Right kidney (tissue), 9 donors: ENCODE measurements at places on chromosomes 11 and 22.

DNA sequence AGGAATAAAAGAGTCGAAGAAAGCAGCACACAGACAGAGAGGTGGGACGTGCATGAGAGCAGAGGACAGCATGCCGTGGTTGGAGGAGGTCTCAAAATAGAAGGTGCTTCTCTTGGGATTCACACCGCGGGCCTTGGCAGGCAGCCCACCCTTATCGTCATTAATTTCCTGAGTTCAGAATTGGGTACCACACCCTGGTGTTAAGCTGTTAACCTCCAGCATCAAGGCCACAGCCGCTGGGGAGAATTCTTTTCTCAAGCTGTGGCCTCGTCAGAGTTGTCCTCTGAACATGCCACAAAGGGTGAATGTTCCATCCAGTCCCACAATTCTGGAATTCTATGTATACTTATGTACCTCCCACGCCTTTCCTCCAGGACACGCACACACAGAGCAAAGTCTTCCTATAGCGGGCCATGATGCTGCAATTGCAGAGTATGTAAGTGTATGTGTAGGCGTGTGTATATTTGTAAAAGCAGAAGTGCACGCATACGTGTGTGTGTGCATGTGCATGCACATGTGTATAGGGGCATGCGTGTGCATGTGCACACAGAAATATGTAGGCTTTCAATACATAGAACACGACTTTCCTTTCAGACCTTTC is 39.0 kb downstream of the ADAMTS8 start:
- DNase-seq: no peak

DNA sequence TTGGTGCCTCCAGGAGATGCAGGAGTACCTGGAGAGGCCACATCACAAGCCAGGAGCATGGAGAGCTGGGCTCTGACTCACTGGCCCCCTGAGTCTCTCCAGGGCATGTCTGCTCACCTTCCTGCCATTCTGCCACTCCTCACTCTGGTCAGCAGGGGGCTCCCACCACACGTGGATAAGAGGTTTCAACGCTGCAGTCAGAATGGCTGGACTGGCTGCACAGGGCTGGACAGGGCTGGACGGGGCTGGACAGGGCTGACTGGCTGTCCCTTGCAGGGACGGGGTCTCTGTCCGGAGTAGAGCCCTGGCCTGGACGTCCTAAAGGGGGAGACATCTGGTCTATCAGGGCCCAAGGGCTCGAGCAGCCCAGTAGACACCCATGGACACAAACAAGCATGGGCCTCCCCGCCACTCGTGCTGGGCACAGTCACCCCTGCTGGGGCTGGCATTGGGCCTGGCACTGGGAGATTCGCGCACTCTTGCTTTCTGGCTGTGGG is 34.6 kb downstream of the CYTH4 start:
- peak; percentile 65 for DNase-seq

GRCh38 chr22:11253000-11253511 is 4274.9 kb upstream of the OR11H1 start:
- no peak for DNase-seq

DNA sequence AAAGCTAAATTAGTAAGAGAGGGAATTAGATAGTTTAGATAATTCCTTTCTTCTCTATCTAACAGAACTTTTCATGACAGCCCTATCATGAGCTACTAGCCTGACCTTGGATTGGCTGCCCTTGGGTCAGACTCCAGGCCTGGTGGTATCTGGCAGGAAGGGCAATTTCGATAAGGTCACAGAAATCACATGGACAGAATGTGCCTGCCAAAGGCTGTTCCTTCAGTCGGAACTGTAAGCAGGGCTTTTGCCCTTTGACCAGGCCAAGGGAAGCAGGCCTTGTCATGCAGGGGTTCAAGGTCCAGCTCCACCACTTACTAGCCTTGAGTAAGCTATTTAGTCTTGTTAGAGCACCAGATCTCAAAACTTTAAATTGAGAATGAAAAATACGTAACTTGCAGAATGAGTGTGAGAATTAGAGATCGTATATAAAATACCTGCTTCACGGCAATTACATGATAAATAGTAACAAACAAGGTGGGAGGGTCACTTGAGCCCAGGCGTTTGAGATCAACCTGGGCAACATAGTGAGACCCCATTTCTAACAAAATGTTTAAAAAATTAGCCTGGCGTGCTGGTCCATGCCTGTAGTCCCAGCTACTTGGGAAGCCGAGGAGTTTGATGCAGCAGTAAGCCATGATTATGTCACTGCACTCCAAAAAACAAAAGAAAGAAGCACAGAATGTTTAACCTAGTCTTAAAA is 60.8 kb upstream of the SC5D start:
- DNase-seq: no peak

GRCh38 chr11:91972665-91973266 is 251.9 kb upstream of the FAT3 start:
- DNase-seq: no peak

- DNase-seq: no peak
These were observed 6.2 kb upstream of the FAM83F start for GRCh38 chr22:39988386-39989114.

- no peak for DNase-seq
These were observed 9.9 kb downstream of the ADAMTS15 start for GRCh38 chr11:130458410-130458729.

DNA sequence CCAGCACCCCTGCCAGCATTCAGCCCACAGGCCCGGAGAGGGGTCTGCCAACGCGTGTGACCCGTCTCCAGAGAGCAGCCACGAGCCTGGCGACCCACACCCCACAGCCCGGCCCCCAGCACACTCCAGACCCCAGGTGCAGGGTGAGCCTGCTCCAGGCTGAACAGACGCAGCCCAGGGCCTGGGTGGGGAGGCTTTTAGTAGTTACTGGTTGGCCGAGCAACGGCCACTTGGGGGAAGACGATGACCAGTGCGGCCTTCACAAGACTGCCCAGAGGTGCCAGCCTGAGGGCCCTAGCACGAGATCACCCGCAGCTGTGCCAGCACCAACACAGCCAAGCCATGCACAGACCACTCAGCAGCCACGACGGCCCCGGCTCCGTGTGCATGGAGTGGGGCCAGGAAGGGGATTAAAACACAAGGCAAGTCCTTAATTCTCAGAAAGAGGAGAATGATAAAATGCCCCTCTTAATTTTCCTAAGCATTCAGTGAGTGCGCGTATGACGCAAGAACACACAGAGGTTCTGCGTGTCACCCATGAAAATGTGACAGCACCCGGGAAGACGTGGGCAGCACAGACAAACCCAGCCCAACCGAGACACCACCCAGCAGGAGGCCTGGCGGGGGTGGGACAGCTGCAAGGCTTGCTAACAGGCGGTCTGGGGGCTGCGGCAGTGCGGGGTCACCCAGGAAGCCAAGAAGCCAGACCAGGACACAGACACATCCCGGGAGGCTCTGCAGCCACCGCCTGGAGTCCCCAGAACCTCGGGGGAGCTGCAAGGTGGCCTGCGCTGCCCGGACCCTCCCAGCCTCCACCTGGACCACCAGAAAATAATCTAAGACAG is 47.6 kb downstream of the BRD1 start:
- DNase-seq: no peak

DNA sequence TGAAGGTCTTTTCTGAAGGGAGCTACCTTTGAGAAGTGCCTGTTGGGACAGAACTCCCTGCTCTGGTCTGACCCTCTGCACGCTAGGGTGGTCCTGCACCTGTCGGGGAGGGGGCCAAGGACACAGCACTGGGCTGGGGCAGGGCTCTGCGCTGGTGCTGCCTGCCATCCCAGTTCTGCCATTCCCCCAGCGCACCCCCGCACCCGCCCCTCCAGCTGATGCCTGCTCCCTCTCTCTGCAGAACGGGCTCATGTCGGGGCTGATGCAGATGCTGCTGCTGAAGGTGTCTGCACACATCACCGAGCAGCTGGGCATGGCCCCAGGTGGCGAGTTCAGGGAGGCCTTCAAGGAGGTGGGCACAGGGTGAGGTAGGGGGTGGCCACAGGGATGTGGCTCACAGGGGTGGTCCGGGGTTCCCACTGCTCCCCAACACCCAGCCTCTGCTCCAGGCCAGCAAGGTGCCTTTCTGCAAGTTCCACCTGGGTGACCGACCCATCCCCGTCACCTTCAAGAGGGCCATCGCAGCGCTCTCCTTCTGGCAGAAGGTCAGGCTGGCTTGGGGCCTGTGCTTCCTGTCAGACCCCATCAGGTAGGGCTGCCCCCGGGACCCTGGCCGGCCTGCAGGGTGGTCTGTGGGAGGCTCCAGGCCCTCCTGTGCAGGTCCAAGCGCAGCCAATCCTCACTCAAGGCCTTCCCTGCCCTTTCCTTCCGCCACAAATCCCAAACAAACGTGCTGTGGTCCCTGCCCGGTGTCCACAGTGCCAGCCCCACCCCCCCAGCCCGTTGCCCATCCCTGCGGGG is 3.6 kb upstream of the SELENOO start:
- DNase-seq: no peak

DNA sequence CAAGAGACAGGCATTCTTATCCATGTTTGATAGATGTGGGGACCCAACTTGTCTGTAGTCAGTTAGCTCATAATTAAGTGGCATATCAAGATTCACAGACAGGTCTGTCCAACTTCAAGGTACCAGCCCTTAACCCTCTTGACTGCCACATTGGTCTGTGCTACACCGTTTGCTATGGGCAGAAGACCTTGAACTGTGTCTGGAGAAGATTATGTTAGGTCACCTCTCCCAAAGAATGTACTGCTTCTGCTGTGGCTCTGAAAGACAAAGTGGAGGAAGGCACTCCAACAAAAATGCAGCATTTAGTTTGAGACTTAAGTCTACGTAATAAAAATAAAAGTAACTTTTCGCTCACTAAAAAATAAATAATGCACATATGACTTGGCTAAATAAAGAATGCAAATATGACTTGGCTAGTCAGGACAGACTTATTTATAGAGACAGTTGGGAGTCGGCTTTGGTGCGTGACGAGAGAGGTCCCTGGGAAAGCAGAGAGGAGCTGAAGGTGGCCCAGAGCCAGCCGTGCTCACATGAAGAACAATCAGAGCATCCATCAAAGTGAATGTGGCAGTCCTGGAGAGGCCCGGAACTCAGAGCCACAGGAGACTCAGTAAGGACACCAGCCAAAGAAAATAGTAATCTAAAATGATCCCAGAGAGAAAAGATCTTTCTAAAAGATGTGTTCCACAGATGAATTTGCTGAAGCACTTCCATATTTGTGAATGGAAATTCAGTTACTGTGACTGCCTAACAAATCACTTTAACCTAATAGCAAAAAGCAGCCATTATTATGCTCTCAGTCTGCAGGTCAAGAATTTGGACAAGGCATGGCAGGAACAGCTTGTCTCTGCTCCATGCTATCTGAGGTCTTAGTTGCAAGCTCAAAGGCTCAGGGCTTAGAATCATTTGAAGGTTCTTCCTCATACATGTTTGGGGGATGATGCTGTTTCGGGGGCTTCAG is 35.0 kb downstream of the CWC15 start:
- no peak for DNase-seq

GRCh38 chr22:45775569-45776312 is 104.1 kb downstream of the ATXN10 start:
- no peak for DNase-seq

- DNase-seq: no peak
These were observed 4.5 kb downstream of the TTC9C start for GRCh38 chr11:62732830-62733229.

DNA sequence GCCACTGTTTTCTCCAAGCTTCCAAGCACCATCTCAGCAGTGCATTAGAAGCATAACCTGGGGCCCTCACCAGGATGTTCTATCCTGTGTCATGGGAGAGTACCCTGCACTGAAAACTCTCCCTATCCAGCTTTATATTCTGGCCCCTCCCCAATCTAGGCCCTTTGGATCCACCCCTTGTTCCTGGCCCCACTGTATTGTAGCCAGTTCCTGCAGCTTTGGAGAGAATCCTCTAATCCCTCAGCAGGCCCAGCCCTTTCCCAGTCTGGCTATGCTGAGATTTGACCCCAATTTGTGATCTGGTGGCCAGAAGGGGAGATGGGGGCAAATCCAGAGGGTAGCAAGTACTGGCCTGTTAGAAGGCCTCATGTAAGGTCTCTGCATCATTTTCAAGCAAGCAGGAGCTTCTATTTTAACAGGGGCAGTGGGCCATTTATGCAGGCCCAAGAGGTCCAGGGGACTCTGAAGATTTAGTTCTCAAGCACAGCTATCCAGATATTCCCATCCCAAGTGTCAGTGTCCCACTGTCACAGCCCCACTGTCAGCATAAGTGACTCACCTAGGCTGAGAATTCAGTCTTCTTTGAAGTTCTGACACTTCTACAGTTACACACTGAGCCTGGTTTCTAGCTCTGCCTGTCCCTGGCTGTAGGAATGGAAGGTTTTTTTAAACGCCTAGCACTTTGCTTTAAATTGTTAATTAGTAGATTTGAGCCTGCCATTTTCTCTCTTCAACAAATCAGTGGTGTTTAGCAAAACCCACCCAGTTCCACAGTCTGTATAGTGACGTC is 589.5 kb upstream of the CADM1 start:
- DNase-seq: no peak
